Stimulated activated CD8-positive, alpha-beta memory T cell treated with anti-CD3 and anti-CD28 coated beads, Interleukin-2, amount 100 ng/mL, for 48 hours (primary cell): ENCODE measurements at places on chromosomes 6 and 20.

- no peak for DNase-seq
These were observed 10.8 kb upstream of the GNRH2 start for GRCh38 chr20:3032624-3033023.

GRCh38 chr6:108193131-108193530 lies 27.3 kb downstream of the NR2E1 start:
- DNase-seq: no peak

DNA sequence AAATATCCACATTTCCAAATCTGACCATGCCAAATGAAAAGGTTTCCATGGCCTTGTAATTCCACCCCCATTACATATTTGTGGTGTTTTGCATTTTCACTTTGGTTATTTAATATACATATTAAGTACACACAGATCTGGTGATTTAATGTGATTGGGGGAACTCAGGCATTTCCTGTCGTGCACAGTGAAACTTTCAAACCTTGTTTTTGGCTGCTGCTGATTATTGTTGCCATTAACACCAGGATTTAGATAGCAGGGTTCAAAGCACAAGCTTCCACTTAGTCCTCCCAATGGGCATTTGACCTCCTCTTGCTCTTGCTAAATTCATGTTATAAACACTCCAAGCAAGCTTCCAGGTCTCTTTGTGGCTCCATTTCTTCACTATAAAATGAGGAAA lies 166.5 kb downstream of the SOBP start:
- DNase-seq: no peak

GRCh38 chr6:6966569-6966968 lies 141.2 kb upstream of the RREB1 start:
- no peak for DNase-seq

- no peak for DNase-seq
These were observed 27.0 kb upstream of the ZFAND3 start for GRCh38 chr6:37792457-37793033.

DNA sequence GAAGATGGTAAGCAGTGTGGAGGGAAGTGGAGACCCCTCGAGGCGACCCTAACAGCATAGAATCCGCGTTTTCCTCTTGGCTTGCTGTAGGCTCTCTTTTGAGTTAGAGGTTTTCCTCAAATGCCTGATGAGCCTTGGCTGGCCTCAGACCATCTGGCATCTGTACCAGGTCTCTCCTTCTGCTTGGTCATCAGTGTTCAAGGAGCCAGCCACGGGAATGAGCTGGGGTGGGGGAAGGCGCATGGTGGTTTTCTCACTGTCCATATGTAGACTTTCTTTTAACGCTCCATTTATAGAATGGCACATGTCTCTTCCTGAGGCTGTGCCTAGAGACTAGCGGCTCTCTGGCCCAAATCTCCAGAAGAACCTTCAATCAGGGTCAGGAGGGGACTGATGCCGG lies 8.1 kb upstream of the GUCA1A start:
- no peak for DNase-seq

DNA sequence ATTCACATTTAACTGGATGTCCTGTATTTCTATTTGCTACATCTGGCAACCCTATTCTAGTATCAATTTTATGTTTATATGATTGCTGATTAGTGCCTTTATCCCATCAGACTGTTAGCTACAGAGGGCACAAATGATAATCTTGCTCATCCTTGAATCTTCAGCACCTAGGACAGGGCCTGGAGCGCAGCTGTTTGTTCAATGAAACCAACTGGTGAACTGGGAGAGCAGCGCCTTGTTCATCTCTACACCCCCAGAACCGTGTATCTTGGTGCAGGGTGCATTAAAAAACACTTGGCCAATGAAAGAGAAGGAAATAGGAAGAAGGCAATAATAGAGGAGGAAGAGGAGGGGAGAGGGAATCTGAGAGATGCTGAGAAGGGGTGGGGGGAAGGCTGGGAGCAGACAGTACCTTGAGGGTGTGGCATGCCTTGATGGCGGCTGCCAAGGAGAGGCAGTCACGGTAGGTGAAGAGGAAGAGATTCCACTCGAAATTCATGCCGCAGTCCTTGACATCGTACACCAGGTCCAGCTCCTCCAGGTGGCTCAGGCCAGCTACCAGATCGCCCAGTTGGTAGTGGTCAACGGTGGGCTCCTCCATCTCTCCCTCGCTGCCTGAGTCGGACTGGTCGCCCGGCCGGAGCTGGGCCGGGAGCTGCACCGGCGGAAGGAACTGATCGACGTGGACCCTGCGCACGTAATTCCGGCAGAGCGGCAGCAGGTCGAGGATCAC lies 15.5 kb downstream of the TMEM151B start:
- no peak for DNase-seq

DNA sequence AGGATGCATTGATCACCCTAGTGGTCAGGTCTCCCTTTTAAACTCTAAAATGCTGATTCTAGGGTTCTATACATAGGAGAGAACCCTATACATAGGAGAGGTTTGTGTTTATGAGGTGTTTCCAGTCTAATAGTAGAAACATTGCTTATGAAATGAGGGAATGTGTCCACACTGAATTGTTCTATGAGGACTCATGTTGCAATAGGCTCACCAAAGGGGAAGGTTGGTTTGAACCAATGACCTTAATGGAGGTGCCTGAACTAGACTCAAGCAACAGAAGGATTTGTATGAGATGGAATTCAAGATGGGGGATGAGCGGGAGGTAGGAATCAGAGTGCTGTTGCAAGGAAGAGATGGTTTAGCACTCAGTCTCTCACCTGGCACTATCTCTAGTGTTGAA lies 33.5 kb upstream of the UBR2 start:
- DNase-seq: no peak

DNA sequence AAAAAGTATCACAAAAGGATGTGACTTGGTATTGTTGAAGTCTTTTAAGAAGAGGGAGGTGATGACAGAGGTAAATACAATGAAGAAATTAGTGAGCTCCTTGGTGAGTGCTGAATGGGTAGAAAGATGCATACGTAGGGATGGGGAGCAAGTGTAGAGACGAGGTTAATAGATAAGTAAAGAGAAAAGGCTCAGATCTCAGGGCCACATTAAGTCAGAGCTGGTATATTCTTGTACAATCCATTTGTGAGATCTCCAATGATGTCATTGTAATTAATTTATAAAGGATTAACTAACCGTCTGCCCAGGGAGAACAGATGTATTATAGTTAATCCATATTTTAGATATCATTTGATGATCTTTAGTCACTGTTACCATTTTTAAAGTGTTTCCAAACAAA lies 43.4 kb downstream of the SMPDL3A start:
- DNase-seq: no peak

DNA sequence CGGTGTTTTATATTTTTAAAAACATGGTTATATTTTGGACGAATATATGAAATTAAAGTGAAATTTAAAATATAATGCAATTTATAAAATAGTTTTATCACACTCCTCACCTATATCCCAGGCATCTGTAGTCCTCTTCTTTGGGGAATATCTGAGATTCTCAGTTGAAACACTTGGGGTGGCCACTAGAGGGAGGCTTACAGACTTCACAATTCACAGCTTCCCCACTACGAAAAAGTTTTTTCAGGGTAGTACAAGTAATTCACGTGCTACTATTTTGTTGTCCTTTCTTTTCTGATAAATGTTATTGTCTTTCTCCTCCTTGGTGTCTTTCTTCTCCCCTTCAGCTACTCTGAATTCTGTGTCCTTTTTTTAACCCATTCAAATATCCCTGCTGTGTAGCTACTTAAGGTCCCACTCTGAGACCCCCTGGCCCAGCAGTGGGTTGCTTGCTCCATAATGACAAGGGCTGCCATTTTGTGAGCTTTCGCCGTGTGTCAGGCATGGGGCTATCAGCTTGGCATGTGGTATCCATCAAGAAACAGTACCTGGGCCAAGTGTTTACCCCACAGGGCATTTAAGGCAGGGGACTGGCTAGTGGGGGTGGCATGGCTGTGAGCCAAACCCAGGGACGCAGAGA lies 43.6 kb upstream of the PHACTR3 start:
- DNase-seq: no peak

DNA sequence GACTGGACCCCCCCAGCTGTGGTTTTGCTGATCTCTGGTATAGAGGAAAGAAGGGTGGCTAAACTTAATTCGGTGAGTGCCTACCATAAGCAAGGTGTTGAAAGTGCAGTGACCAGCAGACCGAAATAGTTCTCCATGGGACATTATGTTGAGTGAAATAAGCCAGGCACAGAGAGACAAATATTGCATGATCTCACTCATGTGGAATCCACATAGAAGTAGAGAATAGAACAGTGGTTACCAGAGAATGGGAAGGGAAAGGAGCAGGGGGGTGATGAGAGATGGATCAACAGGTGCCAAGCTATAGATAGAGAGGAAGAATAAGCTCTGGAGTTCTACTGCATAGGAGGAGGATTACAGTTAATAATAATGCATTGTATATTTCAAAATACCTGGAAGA lies 9.7 kb upstream of the GCNT2 start:
- no peak for DNase-seq

DNA sequence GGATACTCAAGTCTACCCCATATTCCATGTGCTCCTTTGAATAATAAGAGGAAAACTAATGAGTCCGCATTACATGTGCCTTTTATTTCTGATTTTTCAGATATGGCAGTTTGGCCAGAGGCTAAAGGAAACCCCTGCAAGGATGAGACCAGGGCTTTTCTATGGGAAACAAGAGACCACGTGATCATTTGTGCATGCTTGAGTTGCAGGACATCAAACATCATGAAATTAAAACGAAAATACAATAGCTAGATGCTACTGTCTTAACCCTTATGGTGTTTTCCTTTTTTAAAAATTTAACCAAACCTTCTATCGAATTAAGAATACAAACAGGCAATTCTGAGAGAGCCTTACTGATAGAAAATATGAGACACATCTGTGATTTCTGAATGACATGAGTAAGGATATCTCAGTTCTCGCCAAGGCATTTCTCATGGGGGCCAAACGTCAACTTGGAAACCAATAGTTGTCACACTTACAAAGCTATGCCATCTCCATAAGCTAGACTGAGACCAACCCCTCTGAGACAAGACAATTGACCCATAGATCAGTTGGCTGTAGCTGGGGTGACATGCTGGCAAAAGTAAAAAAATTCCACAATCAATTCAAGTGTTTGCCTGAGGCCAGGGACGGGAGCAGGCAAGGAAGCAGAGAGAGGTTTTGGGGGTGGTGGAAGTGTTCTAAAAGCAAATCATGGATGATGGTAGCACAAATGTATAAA lies 52.8 kb downstream of the RIPOR2 start:
- no peak for DNase-seq

DNA sequence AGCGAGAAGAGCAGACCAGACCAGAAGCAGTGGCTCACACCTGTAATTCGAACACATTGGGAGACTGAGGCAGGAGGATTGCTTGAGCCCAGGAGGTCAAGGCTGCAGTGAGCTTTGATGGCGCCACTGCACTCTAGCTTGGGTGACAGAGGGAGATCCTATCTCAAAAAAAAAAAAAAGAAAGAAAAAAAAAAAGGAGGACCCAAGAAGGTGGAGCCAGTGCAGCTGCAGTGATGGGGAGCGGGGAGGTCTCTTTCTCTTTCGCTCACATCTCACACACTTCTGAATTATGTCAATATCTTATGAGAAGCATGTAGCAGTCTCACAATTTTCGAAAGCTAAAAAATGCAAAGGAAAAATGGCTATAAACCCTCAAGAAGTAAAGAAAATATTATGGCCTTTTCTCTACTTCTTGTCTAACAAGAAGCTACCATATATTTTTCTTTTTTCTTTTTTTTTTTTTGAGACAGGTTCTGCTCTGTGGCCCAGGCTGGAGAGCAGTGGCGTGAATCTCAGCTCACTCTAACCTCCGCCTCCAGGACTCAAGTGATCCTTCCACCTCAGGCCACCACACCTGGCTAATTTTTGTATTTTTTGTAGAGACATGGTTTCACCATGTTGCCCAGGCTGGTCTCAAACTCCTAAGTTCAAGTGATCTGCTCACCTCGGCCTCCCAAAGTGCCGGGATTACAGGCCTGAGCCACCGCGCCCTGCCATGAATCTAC lies 3.8 kb upstream of the SPO11 start:
- no peak for DNase-seq

DNA sequence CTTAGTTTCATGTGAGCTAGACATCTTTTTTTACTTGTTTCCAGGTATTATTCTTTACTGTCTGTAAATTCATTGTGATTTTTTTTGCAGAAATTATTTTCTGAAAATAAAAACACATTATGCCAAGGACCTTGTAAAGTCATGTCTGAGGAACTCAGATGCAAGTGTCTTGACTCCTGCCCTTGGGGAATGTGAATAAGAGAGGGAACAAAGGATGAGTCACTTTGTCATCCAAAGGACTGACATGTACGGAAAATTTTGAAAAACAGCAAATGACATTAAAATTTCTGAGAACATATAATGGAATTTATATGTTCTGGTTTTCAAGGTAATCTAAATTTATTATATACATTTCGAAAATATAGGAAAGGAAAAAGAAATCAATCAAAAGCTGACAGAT lies 660.4 kb downstream of the CD109 start:
- DNase-seq: no peak

- no peak for DNase-seq
These were observed 204.5 kb upstream of the TAB2 start for GRCh38 chr6:149112976-149113375.

- DNase-seq: no peak
These were observed 124.4 kb upstream of the AKIRIN2 start for GRCh38 chr6:87826424-87826823.

DNA sequence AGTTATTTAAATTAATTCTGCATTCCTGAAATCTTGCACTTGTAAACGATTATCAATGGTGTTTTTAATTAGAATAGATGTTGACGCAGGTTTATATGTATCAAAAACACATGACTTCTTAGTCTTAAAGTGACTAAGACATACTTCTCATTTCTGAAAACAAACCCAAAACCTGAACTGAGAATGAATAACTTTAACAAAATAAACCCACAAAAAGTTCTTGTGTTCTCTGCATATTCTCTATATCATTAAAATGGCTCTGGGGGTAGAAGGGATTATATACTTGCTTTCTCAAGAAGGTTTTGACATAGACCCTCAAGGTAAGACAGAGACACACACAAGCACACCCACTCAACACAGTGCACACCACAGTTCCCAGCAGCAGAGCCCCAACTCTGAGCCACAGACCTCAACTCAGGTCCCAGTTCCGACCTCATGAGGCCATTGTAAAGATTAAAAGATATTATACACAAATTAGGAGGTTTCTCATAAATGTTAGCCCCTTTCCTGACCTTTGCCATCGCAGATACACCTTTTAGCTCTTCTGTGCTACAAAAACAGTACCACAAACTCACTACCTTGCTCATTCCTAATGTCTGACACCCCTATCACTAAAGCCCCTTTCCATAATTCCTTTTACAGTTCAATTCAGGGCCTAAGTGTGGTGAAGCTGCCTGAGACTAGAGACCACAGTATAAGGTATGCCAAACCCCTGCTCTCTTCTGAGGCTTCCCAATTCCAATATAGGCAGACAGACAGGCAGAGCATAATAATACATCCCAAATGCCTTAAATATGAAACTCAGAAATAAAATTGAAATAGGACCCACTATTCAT lies 267.8 kb downstream of the PTPRK start:
- DNase-seq: peak; percentile 21

GRCh38 chr6:117495869-117496268 lies 13.4 kb downstream of the DCBLD1 start:
- DNase-seq: no peak

- DNase-seq: no peak
These were observed 4.7 kb downstream of the CITED2 start for GRCh38 chr6:139369568-139370282.

GRCh38 chr6:46270336-46270735 lies 99.6 kb upstream of the ENPP5 start:
- DNase-seq: no peak
